NB4 (cell line): ENCODE measurements at places on chromosomes 12 and 14.

GRCh38 chr14:55381561-55381960, 30.1 kb downstream of the ATG14 start:
- no peak for DNase-seq

- DNase-seq: no peak
Observed at GRCh38 chr12:66804563-66804974, 125.7 kb upstream of the GRIP1 start.

- DNase-seq: peak; percentile 50
Observed at GRCh38 chr14:23539248-23540140, 12.1 kb downstream of the ZFHX2 start.

DNA sequence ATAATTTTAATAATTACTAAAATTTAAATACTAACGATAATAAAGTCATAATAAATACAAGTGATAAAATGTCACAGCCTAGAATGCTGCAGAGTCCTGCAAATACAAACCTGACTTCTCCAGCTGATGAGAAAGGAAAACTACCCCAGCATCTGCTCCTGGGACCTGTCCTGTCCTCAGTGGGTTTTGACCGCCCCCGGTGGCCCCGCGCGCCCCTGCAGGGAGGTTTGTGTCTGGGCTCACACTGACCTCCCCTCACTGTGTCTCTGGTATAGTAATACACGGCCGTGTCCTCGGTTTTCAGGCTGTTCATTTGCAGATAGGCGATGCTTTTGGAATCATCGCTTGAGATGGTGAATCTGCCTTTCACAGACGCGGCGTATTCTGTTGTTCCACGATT, 1139.4 kb downstream of the TMEM121 start:
- DNase-seq: peak; percentile 4

GRCh38 chr14:85257287-85257686, 272.7 kb upstream of the FLRT2 start:
- no peak for DNase-seq

GRCh38 chr14:72510566-72510965, 383.3 kb downstream of the DPF3 start:
- no peak for DNase-seq
